ENCODE measurements at places on chromosomes 6 and 20.

GRCh38 chr6:140071601-140072062 is 697.2 kb upstream of the CITED2 start:
- no peak for DNase-seq

DNA sequence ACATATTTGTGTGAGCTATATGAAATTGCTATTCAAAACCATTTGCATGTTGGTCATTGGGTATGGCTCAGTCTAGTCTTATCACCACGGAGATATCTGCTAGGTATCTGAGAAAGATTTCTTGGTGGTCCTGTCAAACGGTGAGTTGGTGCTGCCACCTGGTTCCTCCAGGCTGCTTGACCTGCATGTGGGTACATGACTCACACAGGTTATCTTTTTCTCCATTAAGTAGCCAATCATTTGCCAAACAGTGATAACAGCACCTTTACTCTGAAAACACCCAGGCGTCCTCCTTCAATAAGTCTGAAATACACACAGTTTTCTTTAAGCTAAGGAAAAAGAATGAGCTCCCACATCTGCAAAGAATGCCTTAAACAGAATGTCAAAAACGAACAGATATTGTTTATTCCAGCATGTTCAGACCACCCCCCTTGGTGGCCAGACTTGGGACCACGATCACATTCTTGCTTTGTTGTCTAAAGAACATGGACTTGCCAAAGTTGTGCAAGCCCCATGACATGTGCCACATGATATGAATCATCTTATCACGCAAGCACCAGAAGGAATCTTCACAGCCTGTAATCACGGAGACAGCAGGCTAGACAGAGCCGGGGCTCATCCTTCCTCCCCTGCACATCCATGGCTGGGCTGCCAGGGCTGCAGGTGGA is 200.7 kb upstream of the THBS2 start:
- DNase-seq = no peak

GRCh38 chr6:6091608-6092002 is 84.9 kb upstream of the NRN1 start:
- DNase-seq = no peak

DNA sequence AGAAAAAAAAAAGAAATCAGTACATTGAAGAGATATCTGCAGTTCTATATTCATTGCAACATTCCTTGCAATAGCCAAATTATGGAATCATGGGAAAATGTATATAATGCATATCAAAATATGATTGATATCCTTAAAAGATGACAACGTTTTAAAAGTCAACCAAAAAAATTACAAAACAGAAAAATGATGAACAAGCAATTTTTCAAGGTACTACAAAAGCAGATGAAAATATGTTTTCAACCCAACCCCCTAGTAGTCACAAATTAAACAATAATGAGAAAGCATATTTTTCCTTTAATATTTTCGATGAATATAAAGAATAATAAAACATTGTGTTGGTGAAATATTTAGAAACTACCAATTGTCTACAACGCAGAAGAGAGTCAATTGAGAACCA is 497.6 kb downstream of the MEI4 start:
- DNase-seq = no peak

- no peak for DNase-seq
These were observed 78.2 kb downstream of the TSHZ2 start for GRCh38 chr20:53050338-53050737.

DNA sequence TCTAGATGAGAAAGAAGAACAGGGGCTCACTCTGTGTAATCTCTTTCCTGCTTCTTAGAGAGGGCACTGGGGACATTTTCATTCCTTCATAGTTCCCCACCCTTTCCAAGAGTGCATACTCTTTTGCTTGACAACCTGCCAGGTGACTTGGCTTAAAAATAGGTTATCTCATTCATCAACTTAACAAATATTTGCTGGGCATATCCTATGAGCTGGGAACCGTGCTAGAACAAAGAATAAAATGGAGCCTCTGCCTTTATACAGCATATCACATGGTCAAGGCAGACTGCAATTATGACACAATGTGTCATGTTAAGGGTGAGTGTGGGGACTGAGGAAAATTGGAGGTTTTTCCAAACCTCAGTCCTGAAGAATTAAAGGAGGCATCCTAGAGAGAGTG is 209.8 kb upstream of the FOXA2 start:
- DNase-seq = no peak

- DNase-seq = no peak
These were observed 19.4 kb downstream of the NOL4L start for GRCh38 chr20:32565735-32566032.

- no peak for DNase-seq
These were observed 494.7 kb upstream of the MARCKS start for GRCh38 chr6:113362301-113363047.

DNA sequence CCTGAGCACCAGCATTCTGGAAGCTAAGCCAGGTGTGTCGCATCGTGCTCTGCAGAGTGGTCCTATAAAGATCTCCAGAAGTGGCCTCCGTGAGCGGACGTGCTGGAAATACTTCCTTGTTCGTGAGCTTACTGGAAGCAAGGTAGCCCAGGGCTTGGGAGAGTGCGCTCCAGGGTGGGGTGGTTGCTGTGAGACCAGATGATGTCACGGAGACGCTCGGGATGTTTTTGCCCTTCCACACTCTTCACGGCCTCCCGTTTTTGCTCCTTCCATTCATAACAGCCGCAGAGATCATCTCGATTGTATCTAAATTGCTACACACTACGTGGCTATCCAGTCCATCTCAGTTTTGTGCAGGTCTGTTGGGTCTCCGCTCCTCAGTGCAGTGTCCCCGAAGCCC is 373.4 kb downstream of the THBS2 start:
- no peak for DNase-seq

DNA sequence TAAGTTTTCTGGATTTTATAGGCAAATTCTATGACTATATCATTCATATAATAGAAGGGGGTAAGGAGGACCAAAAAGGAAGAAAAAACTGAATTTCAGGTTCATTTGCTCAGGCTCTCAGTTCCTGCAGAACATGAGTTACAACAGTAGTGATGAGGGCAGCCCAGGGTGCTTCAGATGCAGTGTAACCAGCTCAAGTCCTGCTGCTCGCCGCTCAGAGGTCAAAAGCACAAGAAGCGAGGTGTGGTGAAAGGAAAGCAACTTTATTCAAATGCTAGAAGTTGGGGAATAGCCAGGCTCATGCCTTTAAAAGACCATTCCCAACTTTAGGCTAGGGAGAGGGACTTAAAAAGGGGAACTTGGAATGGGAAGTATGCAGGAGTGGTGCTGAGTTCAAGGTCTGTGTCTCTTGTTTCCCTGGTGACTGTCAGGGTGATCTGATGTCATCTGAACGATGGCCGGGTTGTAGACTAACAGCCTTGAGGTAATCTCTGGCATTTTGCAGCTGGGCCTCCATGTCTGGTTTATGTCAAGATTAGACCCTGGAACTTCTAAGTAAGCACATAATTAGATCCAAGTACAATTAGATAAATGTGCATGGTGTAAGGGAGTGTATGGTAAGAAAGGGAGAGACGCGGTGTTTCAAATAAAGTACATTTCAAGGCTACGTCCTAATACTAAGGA is 14.5 kb upstream of the SEC63 start:
- no peak for DNase-seq

GRCh38 chr20:44894959-44895358 is 9.5 kb downstream of the YWHAB start:
- DNase-seq = no peak
